ENCODE measurements at places on chromosomes 2 and 18.

DNA sequence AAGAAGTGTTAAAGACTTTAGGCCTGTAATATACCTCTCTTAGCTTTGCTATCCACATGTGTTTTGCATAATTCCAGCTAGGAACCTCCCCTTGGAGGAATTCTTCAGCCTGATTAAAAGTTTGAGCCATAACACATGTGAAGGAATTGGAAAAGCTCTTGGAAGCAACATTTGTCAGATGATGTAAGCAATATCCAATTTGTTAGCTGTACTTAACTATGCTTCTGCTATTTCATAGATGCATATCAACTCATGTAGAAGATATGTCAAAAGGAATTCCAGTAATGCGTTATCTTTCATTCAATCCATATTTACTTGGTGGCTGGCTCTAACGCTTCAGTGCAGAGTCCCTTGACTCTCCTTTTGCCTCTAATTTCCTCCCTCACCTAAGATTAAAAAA, 46.2 kb downstream of the PKP4 start:
- DNase-seq: no peak

- no peak for DNase-seq
These were observed 15.6 kb upstream of the TMEM18 start for GRCh38 chr2:692767-693166.

GRCh38 chr18:54852780-54853675, 24.8 kb downstream of the RAB27B start:
- peak; percentile 82 for DNase-seq

DNA sequence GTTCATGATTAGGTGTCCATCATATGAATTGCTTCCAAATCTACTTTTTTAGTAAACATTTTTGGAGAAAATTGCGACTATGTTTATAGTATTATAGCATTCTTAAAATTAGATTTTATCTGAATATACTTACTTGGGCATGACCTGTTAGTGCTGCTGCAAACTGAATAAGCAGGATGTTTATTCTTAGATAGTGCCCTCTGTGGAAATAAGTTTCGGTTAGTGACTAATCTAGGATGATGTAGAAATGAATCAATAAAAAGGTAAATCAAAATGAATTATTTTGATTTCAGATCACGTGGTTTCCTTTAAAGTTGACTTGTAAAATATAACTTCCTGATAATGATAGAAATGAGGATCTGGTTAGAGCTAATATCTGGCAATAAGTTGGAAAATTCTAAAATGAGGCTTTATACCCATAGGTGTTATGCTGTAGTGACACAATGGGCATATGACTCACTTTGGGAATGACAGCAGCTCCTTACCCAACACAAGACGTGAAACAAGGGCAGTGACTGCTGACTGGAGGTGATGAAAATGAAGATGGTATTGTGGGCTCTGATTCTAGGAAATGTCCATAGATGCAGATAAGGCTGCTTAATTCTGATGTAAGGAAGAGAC, 165.8 kb upstream of the TCF4 start:
- no peak for DNase-seq

DNA sequence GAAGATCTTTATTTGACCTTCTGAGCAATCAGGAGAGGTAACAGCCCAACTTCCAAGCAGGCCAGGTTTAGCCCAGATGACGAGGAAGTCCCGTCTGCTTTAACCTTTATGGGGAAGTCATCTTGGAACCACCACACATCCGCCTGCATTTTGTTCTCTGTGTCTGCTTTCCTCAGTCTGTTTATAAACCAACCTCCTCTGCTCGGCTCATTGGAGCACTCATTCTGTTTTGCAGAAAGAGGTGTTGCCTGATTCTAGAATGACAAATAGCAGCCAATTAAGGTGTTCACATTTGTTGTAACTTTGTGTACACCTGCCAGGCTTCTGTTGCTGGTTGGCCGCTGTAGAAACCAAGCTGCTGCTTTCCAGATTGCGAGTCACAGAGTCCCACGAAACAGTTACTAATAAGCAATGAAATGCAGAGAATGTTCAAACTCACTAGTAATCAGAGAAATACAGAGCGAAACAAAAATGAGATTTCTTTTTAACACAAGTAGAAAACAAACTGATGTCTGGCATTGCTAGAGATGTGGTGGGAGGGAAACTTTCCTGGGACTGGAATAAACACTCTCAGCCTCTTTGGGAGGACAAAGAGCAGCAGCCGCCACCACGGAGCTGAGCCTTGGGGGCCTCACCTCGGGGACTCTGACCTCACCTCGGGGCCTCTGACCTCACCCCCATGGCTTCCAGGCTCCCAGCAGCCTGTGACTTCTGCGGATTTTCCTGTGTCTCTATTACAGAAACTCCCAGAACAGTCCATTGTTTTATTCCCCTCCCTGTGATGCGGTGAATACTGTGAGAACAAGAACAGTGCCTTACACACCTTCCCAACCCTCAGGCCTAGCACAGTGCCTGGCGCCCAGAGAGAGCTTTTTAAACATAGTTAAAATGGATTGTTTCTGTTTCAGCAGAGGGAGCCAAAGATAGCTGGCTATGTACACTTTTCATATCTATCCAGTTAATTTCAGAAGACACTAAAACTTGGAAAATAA, 64.0 kb downstream of the MBP start:
- no peak for DNase-seq

DNA sequence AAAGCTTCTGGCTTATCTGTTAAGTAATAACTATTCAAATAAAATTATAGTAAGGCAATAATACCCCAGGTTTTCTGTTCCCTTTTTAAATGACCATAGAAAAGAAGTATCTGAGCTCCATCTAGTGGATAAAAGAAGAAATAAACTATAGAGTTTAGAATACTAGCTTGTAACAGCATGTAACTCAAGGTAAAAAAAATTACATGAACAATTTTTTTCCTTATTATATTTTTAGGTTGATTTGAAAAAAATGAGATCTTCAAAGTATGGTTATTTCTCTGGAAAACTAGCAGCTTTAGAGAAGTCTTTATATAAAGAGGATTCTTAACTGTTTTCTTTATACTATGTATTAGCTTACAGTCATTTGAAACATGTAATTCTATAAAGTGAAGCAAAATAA, 58.1 kb downstream of the NCKAP1 start:
- peak; percentile 67 for DNase-seq

- no peak for DNase-seq
These were observed 25.7 kb downstream of the ANKRD62 start for GRCh38 chr18:12119358-12119757.

All from hematopoietic multipotent progenitor cell (in vitro differentiated cells).